ENCODE measurements at places on chromosomes 4 and X. TPM values are rescaled to one million over a fixed set of nuclear protein-coding genes. Genes with fewer than 3 reads are reported as not detected.

Gene TAF7L
- not detected for total RNA-seq

Gene RBM46
- total RNA-seq, result not detected

Gene GIMD1
- total RNA-seq, result not detected

- no peaks in the 10 kb centered on the region for H3K36me3 ChIP-seq
- no peak overlapping the region for H3K27ac ChIP-seq
- H3K4me3 ChIP-seq, result no peak overlapping the region
Observed at GRCh38 chrX:96919672-96920071, 36.0 kb downstream of the RPA4 start.

GRCh38 chr4:3723232-3723642 lies 42.9 kb upstream of the ADRA2C start:
- H3K27me3 ChIP-seq, result peaks cover 71% of the 10 kb centered on the region
- H3K4me1 ChIP-seq, result no peaks in the 10 kb centered on the region
- H3K4me3 ChIP-seq, result no peak overlapping the region

DNA sequence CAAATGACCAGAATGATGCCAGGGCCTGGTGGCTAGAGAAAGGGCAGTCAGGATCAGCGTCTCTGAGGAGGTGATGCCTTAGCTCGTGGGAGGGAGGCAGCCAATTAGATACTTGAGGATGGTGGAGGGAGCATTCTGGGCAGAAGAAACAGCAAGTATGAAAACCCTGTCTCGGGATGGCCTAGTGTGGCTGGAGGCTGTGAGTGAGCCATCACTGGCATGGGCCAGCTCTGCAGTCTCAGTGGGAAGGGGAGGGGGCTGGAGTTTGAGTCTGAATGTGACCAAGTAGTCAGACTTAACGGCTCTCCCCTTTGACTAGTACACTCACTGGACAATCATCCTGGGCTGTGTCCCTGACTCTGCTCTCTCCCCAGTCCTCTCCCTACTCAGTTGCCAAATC lies 7.1 kb downstream of the CNGA2 start:
- no peaks in the 10 kb centered on the region for H3K27me3 ChIP-seq
- H3K27ac ChIP-seq, result no peak overlapping the region
- no peak for DNase-seq
- no peaks in the 10 kb centered on the region for H3K4me1 ChIP-seq
- no peak overlapping the region for H3K4me3 ChIP-seq
- H3K36me3 ChIP-seq, result no peaks in the 10 kb centered on the region

GRCh38 chr4:38980903-38981676 lies 51.1 kb downstream of the TMEM156 start:
- H3K4me3 ChIP-seq, result no peak overlapping the region
- H3K4me1 ChIP-seq, result no peaks in the 10 kb centered on the region
- no peaks in the 10 kb centered on the region for H3K27me3 ChIP-seq
- DNase-seq, result no peak
- H3K36me3 ChIP-seq, result no peaks in the 10 kb centered on the region

GRCh38 chrX:118499295-118499694 lies 3.7 kb downstream of the DOCK11 start:
- no peaks in the 10 kb centered on the region for H3K36me3 ChIP-seq
- no peak overlapping the region for H3K27ac ChIP-seq
- no peaks in the 10 kb centered on the region for H3K4me1 ChIP-seq
- no peak overlapping the region for H3K4me3 ChIP-seq
- DNase-seq, result no peak

DNA sequence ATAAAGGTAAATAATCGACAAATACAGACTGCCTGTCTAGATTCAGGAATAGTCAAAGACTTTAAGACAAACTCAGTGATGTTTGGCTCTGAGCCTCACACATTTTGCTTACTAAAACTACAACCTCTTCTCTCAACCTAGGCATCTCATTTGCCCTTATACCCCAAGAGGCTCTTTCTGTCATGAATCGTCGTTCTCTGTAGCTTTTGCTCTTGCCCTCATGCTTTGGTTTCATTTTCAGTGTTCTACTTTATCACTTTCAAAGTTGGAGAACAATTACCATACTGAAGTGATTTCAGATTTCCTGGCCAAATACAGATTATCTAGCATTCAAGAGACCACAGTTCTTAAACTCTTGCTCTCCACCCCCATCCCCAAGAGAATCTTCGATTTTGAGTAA lies 114.1 kb upstream of the RAP2C start:
- H3K27ac ChIP-seq, result no peak overlapping the region
- H3K4me1 ChIP-seq, result no peaks in the 10 kb centered on the region
- no peaks in the 10 kb centered on the region for H3K27me3 ChIP-seq

DNA sequence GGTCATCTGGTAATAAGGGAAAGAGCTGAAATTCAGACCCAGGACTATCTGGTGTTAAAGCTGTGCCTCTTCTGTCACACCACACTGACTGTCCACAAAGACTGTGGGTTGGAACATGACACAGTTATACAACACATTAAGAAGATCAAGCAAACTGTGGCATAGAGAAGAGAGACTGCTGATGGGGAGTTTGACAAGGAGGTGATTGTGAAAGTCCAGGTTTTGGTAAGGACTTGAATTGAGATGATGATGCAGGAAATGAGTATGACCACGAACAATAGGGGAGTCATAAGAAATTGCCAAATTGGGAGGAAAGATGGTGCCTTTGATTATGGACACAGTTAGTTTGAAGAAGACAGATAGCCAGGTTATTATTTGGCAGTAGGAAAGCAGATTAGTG lies 163.4 kb downstream of the PDGFRA start:
- H3K4me3 ChIP-seq, result no peak overlapping the region
- H3K4me1 ChIP-seq, result no peaks in the 10 kb centered on the region
- H3K27ac ChIP-seq, result no peak overlapping the region
- DNase-seq, result no peak
- H3K36me3 ChIP-seq, result no peaks in the 10 kb centered on the region

DNA sequence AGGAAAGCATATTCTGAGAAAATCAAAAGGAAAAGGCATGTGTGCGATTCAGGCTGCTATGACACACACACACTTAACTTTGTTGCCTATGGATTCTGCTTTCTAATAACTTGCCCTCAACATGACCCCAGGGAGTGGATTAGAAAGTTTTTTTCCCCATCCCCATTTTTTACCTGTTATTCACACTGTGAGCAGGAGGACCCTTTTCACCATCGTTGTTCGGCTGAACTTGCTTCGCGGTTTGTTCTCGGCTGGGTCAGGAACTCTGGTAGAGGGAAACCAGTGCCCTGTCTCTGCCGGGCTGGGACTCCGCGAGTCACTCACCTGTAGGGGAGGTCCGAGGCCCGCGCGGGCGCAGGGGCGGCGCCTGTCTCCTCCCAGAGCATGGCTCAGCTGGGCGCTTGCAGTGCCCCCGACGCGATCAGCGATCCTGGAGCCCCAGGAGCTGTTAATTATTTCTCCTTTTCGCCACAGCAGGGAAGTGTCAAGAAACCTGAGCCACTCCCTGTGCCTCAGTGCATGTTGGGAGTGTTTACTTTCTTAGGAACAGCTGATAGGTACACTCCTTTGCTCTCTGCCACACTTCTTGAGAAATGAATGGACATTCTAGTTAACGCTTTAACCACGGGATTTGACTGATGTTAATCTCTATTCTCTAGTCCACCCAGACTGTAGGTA lies at the start of gene RASSF6:
TSS of gene RASSF6 (minus strand) at position 322 of the 678 bp plus-strand sequence. CDS start 8,641 bp downstream, outside the sequence.
- H3K36me3 ChIP-seq, result no peaks in the 10 kb centered on the region
- H3K27me3 ChIP-seq, result no peaks in the 10 kb centered on the region
- H3K4me3 ChIP-seq, result peak within 1 kb of the TSS; percentile 49
- H3K4me1 ChIP-seq, result peaks cover 4% of the 10 kb centered on the region
